ENCODE measurements at places on chromosomes 2 and 18. TPM values are rescaled to one million over a fixed set of nuclear protein-coding genes. Genes with fewer than 3 reads are reported as not detected.

LYPD6B gene
- total RNA-seq: 8.0 TPM

- peak; percentile 58 for DNase-seq
Measured at GRCh38 chr2:219331560-219332213, 857 bp downstream of the RESP18 start.

DNA sequence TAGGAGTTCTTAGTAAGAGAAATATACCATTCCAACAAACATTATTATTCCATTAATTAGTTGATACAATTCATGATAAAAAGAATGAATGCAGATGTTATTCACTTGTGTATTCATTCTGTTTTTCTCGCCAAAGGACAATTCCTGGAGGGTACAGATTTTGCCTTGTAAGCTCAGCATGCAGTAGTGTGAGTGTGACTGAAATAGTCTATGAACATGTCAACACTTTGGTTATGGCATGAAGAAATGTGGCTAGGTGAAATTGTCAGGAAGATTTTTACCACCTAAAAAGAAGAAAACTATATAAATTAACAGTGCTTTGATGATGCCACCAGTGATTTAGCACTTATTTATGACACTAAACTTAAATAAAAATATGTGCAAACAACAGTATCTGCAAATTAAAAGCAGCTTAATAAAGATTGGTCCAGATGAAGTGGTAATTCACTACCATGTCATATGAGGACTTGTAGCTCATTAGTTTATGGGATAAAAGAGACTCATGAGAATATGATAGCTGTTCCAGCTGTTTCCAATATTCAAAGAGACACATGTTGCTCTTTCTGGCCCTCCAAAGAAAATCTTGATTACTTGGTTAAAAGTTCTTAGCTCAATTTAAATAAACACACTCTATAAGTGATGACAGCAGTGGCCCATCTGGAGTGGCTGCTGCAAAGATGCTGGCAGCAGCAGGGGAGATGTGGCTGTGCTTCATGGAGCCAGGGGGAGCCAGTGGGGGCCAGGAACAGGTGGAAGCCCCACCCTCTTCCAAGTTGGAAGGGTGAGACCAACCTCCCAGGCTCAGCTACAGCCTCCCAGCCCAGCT, 165.0 kb downstream of the CDH19 start:
- no peak for DNase-seq

GRCh38 chr18:62777814-62778213, 62.5 kb downstream of the PHLPP1 start:
- DNase-seq: no peak

DNA sequence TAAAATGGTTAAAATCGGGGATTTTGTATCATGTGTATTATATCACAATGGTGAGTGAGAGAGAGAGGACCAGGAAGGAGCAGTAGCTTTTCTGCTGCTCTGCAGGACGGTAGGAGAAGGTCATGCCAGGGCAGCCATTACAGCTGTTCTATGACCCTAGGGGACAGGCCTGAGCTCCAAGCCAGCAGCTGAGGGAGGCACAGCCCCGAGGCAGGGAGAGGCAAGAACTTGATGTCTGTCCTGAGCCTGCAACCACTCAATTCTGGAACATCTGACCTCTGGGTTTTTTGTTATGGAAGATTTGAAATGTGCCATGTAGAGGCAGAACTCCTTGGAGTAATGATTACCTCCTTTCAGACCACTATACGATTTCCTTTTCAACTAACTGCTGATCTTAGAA, 135.8 kb upstream of the SH3BP4 start:
- DNase-seq: no peak

DNA sequence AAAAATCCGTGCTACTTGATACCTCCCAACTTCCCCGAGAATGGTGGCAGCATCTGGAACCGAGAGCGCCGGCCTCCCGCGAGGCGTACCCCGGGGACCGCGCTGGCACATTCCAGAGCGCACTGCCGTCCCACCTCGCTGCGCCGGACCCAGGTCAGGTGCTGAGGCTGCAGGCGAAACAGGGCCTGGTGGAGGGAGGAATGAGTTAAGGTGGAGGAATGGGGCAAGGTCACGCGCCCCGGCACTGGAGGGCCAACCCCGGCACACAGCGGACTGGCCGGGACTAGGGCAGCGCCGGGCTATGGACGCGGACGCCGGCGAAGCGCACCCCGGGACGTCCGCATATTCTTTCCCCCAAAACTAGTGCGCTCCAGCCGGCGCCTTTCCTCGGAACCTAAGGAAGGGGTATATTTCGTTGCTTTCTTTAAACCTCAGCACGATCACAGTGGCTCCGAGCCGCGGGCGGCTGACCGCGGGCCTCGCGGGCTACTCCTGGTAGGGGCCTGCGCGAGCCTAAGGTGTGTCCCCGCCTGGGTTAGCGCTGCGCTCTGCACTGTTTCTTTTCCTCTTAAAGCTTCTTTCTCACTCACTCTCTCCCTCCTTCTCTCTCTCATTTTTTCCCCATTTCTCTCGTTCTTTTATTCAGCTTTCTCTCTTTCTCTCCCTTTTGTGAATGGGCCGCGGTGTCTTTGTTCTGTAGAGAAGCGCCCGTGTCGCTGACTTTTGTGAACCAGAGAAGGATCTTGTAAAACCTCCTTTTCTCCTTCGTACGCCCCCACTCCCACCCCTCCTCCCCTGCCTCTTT, 2.1 kb upstream of the OTX1 start:
- peak; percentile 30 for DNase-seq

DNA sequence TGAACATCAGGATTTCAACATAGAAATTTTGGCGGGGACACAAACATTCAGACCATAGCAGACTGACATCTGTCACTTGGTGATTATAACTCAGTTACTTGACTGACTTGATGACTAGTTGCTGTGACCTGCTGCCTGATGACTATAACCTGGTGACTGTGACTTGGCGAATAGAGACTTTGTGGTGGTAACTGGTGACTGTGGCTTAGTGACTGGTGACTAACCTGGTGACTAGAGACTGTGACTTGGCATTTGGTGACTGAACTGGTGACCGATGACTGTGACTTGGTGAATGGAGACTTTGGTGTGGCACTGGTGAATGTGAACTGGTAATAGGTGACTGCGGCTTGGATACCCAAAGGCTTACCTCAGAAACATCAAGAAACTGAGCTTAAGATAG, 563.1 kb upstream of the FAM98A start:
- DNase-seq: no peak

DNA sequence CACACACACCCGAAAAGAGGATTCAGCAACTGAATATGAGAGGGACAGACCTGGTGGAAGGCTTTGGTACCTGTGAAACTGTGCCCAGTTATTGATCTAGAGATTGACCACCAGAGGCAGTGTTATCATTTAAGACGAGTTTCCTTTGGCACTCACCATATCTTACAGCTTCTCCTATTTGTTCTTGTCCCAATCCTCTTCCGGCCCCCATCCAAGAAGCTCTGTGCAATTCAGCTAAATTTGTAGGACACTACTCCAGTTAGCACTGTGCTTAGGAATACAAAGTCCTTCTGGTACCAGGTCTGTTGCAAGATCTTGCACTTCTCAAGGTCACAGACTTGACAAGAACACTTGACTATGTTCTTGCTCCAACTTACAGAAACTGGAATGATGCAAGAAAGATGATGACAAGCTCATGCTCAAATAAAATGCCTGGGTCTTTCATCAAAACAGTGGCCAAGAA, 177.7 kb downstream of the TMEM247 start:
- DNase-seq: no peak

AGXT gene
- total RNA-seq: not detected

DNA sequence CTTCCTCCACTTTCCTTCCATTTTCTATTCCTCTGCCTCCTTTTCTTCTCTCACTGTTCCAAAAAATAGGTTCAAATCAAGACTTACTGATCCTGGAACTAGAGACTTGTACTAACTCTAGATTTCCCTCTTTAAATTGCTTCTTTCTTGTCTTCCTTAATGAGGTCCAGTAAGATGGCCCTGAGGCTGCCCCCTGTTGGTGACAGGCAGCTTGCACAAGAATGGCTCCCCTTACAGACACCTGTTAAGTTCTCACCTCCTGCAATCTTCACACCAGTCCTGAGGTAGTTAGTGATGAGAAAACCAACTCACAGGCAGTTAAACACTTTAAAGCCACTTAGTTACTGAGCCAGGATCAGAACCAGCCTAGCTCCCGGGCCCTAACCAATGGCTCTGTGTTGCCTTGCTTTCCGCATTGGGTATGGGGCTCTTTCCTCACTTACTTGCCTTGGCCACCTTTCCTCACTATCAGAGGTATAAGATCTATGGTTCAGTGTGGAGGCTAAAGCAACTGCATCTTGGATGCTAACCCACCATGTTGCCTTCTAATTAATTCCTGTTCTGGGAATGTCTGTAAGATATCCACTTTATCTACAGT, 130.6 kb downstream of the AKAIN1 start:
- no peak for DNase-seq

Measured in Daoy (cell line).